Activated T-helper 1 cell treated with anti-CD3 and anti-CD28 coated beads, Interleukin-2, amount 50 U/mL, for 16 hours (primary cell): ENCODE measurements at places on chromosomes 1 and 21.

DNA sequence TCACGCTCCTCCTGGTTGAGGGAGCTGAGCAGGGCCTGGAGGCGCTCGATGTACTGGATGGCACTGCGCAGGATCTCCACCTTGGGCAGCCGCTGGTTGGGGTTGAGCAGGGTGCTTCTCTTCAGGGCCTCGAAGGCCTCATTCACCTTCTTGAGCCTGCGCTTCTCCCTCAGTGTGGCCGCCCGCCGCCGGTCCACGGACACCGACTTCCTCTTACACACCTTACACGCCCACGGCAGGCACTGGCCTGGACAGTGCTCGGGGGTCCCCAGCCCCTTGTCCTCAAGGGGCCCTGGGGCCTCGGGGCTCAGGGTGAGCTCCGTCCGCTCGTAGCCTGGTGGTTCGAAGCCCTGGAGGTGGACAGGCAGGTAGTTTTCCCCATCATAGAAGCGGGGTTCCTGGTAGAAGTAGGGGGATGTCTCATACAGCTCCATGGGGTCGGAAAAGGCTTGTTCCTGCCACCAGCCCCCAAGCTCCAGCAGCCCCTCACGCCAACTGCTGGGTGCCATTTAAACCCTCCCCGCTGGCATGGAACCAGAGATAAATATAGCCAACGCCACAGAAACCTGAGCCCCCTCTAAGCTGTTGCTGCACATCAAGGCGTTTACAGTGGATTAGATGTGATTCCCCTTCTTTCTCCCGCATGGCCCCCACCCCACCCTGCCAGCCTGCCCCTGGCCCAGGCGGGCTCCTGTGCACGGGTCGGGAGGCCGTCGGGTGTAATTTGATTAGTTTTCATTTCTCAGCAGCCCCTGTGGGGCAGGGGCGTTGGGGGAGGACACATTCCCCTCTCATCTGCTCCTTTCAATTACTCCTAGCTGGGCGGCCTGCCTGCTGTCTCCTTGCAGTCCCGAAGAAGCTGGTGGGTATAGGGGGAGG lies at the start of gene MYOG:
MYOG (minus strand) TSS at position 485 of the 879 bp plus-strand sequence; CDS start at position 434, 51 bp downstream.
- DNase-seq: no peak

DNA sequence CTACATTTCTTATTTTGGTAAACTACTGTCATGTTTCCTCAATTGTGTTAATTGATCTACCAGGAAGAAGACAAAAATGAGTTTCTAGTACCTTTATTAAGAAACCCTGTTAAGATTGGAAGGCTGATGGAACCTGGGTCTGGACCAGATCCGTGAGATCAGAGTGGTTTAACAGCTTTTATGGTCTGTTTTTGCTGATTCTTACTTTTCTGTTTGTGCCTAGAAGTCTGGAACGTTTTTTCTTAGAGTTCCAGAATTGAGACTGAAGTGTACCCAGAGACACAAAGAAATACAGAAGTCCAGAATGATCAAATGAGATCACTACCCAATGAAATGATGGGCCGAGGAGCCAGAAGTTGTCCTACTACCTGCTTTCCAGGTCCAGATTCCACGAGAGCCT lies 22.5 kb upstream of the CDC42 start:
- no peak for DNase-seq

GRCh38 chr1:201511941-201512539 lies 5.1 kb upstream of the CSRP1 start:
- no peak for DNase-seq

- DNase-seq: no peak
These were observed 167.2 kb downstream of the CRB1 start for GRCh38 chr1:197435224-197435623.

- DNase-seq: no peak
These were observed 215.5 kb downstream of the CAMTA1 start for GRCh38 chr1:7000720-7001119.
